NB4 (cell line): ENCODE measurements at places on chromosomes 13 and 19.
A peak's percentile ranks its signal among the peaks of the same experiment; 100 is the strongest.

DNA sequence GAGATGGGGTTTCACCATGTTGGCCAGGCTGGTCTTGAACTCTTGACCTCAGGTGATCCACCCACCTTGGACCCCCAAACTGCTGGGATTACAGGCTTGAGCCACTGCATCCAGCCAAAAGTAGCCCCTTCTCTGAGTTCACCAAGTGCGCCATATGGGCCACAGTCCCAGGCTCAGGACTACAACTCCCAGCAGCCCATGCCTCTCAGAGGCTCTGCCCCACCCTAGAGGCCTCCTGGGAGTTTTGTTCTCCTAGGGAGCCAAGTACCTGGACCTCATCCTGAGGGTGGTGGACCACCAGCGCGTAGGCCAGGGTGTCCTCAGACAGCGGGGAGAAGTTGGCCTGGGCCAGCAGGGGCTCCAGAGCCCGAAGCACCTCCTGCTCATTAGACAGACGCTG is 18.8 kb downstream of the TMEM143 start:
- DNase-seq, result peak; percentile 72

GRCh38 chr19:40523322-40524047 is 53.2 kb upstream of the SHKBP1 start:
- peak; percentile 67 for DNase-seq

GRCh38 chr13:51923983-51924539 is 62.3 kb downstream of the CCDC70 start:
- peak; percentile 44 for DNase-seq

GRCh38 chr13:24203273-24203672 is 42.8 kb downstream of the SPATA13 start:
- no peak for DNase-seq

DNA sequence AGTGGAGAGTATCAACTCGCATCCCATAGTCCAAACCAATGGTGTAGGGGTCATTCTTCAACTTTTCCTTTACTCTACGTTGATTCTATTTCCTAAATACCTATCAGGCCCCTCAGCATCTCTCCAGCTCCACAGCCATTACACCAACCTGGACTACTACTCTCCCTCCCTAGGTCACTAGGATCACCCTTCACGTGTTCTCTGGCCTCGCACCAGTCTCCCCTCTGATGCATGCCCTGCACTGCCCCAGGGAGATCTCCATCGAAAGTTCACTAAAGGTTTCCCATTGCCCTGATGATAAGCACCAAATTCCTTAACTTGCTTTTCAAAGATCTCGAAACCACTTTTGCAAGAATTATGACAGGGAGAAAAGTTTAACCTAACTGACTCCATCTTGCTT is 421.5 kb downstream of the TSHZ3 start:
- no peak for DNase-seq

- no peak for DNase-seq
Measured at GRCh38 chr19:29528946-29529645, 3.3 kb downstream of the VSTM2B start.

DNA sequence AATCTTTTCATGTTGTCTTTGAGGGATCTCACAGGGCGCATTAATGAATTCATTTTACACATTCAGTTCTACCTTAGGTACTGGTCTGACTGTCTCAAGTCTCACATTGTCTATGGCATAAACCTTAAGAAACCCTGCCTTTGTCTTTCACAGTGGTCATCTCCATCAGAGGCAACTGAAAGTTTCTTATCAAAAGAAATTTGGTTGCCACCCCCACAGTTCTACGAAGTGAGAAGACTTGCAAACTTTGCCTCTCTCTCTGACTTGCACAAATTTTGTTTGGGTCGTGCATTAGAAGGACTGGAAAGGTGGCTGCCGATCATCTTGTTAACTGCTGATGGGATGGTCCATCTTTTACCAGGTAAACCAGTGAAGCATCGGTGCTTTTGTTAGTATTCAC is 10.5 kb upstream of the TDRD12 start:
- DNase-seq, result no peak

GRCh38 chr19:40623403-40624251 is 22.5 kb downstream of the LTBP4 start:
- DNase-seq, result peak; percentile 49

DNA sequence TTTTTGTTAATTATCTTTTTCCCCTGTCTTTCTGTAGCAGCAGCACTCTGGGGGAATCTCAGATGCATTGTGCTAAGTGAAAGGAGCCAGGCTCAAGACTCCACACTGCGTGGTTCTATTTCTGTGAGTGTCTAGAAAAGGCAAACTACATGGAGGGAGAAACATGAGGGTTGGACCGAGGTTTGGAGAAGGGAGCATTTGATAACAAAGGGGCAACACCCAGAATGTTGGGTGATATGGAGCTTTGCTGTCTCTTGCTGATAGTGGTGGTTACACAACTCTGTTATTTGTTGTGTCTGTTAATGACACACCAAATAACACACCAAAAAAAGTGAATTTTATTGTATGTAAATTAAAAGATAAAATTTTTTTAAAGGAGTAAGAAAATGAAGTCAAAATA is 107.8 kb downstream of the COL4A2 start:
- DNase-seq, result no peak

DNA sequence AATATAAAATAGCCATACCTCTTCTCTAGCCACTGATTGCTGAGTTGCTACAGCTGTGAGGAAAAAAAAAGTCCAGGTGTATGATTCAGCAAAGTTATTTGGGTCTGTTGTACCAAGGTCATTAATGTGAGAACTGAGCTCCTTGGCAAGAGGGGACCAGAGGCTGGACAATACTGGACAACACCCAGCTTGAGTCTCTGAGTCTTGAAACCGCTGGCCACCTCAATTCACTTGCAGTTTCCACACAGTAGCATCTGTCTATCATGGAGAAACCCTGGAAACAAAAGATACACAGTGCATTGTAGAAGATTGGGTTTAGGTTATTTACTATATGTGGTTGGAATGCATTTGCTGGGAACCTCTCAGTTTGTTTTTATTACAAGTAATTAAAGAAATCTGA is 60.4 kb downstream of the WDFY2 start:
- peak; percentile 60 for DNase-seq

DNA sequence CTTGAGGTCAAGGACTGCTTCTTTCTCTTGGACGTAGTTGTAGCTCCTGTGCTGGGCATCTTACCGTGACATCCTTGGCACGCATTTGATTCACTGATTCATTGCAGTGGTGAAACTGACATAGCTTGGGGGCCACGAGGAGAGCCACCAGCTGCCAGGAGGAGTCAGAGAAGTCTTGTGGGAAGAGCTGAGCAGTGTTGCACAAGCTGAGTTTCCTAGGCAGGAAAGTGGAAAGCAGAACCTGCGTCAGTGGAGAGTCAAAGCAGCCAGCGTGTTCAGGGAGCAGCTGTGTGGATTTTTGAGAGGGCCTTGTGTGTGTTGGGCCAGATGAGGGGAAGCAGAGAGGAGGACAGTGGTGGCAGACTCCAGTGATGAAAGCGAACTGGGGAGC is 5.3 kb upstream of the GPR183 start:
- DNase-seq, result peak; percentile 93

GRCh38 chr19:6500837-6501739 is 1.0 kb downstream of the TUBB4A start:
- DNase-seq, result no peak

DNA sequence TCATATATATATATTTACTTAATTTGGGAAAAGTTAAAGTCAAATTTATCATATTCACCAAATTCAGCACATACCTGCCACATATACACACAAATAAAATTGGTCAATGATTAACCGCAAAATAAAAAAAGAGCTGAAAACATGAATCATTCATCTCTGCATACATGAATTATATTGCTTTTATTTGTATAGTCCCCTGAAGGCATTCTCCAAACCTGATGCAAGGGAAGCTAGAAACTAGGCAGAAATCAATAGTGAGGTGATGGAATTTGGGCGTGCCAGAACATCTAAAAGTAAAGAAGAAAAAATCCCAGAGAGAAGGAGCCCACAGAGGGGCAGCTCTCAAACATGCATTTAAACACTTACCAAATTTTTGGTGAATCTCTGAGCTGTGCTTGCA is 60.1 kb downstream of the UFM1 start:
- no peak for DNase-seq

- no peak for DNase-seq
Measured at GRCh38 chr13:89568746-89569145, 1778.7 kb upstream of the MIR17HG start.

DNA sequence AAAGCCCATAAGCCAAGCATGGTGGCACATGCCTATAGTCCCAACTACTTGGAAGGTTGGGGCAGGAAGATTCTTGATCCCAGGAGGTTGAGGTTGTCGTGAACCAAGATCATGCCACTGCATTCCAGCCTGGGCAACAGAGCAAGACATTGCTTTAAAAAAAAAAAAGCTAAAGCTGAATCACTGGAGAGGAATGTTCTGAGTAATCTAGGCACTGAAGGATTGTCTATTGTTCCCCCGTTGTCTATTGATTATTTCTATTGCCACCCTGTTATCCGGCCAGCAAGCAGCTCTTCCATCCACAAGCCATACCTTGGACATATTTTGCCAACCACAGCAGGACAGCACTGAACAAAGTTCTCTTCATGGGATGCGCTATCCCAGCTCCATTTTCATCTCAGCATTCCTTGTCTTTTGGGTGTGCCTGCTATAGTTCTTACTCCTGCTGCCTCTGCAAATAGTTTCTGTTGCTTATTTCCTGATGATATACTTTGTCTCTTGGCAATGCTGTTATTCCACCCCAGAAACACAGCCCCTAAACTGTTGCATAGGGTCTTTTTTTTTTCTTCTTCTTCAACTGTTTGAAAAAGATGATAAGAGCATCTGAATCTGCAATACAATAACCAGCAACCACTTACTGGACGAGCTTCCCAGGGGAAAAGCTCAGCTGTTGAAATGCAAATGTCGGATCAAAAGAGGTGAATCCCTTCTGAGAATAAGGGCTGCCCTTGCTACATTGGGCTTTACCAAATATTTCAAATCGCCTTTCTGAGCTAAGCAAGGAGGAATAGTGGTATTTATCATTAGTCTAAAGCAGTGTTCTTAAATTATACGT is 22.2 kb upstream of the SIAH3 start:
- DNase-seq, result no peak

DNA sequence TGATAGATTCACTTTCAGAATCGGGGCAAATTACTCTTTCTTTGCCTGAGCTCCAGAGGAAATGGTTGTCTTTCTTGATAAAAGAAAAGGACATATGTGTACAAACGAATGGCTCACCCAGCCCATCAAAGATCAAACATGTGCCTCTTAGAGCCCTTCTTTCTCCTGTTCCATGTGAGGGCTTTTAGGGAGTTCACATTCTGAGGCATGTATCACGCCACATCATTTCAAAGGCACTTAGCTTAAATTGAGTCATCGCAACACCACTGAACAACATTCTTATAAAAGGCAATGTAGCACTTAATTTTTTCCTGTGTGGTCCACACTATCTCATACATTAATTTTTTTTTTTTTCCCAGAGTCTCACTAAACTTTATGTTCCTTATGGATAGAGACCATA is 521.0 kb downstream of the SUCLA2 start:
- no peak for DNase-seq

- no peak for DNase-seq
Measured at GRCh38 chr13:49063497-49063896, 87.8 kb downstream of the FNDC3A start.

GRCh38 chr19:39070888-39071287 is 13.3 kb upstream of the ACP7 start:
- DNase-seq, result no peak

- DNase-seq, result peak; percentile 96
Measured at GRCh38 chr13:28423010-28423409, 71.9 kb downstream of the FLT1 start.

- DNase-seq, result no peak
Measured at GRCh38 chr13:35469806-35470525, 6.5 kb downstream of the MAB21L1 start.

DNA sequence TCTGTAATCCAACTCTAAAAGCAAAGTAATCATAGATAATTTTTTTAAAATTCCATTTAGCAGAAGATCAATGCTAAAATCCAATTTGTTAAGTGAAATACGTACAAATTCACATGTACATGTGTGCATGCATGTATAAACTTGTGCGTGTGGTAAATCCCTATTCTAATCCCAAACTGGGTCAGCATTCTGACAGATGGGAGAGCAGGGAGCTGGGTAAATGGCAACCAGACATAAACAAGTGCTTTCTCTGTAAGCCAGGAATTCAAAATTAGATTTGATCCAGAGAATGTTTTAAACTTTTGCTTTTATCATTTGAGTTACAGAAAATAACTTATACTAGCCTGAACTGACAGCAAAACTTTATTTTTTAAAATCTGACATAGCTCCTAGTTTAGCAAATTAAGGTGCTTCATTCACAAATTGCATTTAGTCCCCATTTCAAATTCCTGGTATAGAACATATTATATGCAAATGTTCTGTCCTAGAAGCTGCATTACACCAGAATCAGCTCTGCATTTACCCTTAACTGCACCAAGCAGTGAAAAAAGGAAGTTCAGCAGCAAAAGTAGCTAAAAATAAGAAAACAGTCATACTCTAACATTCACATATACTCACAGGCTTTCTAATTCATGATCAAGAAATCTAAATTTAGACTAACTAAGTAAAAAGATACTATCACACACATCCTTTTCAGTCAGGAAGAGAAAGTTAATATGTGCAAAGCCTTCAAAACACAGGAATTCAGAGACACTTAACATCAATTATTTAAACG is 32.6 kb downstream of the UBL3 start:
- peak; percentile 72 for DNase-seq

DNA sequence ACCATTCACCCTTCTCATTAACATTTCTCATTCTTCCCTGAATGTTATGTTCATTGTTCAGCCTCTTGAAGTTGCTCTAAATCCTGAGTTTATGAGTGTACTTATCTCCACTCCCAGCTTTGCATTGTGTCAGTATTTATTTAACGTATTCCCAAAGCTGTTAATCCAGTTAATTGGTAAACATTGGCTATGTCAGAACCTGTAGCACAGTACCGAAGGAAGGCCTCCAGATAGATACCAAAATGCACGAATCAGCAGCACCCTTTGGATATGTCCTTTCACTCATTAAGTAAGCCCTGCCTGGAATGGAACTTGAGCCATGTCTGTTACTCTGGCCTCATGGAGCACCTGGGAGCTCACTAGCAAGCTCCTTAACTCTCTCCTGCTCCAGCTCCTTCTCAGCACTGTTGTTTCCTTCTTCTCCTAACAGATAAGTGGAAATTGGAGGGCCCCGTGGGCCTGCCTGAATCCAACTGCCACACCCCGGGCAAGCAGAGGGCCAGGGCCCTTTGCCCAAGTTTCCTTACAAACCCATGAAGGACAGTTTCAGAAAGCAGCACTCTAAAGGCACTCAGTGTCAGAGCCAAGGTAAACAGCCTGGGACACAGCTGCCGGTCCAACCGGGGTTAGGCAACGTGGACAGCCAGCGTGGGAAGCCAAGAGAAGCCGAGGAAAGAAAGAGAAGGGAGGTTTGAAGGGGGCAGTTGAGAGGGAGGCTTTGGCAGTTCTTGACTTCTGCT is 155.0 kb upstream of the SERP2 start:
- no peak for DNase-seq
